ENCODE measurements at places on chromosomes 3 and 15.

DNA sequence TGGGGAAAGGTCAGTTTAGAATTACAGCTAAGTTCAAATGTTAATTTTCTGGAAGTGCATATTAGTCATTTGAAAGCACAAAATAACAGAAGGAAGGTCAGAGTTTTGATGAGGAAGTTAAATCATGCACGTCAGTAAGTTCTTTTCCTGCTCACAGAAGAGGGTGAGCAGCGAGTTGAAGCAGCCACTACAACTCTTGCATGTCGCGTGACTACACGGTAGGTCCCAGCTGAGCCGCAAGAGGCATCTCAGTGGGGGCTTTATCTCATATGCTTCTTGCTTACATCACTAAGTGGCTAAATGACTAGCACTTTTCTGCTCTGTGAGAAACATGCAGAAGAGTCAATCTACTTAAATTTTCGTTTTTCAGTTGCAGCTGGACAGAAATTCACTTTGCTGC lies 21.3 kb upstream of the SEC62 start:
- no peak for DNase-seq

GRCh38 chr3:69770219-69770618 lies 31.0 kb downstream of the MITF start:
- peak; percentile 85 for DNase-seq

DNA sequence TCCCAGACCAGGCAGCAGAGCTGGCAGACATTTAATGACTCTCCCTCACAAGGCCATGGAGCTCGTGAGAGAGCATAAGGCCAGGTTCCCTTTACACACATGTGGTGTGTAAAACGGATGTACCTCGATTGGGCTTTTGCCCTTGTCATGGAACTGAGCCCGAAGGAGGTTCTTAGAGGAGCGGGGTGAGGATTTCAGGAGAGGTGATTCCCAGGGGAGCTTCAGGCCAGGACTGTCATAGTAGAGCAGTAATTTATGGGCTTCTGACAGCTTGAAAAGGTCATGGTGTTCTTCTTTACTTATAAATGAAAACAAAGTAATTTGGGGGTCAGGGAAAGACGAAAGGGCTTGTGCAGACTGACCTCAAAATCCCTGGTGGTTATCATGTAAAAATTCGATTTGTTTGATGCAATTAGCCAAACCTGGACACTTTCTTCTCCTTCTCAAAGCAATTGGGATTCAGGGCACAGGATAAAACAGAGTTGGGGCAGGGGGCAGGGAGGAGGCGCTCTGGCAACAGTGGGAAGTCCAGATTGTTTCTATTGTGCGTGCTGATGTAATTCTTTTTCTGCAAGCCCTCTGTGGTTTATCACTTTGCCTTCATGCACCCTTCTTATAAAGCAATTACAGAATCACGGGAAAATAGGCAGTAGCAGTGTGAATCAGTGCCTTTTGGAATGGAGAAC lies 51.0 kb downstream of the CACNA1D start:
- DNase-seq: no peak

- DNase-seq: no peak
Observed at GRCh38 chr3:84128024-84128423, 830.8 kb upstream of the CADM2 start.

DNA sequence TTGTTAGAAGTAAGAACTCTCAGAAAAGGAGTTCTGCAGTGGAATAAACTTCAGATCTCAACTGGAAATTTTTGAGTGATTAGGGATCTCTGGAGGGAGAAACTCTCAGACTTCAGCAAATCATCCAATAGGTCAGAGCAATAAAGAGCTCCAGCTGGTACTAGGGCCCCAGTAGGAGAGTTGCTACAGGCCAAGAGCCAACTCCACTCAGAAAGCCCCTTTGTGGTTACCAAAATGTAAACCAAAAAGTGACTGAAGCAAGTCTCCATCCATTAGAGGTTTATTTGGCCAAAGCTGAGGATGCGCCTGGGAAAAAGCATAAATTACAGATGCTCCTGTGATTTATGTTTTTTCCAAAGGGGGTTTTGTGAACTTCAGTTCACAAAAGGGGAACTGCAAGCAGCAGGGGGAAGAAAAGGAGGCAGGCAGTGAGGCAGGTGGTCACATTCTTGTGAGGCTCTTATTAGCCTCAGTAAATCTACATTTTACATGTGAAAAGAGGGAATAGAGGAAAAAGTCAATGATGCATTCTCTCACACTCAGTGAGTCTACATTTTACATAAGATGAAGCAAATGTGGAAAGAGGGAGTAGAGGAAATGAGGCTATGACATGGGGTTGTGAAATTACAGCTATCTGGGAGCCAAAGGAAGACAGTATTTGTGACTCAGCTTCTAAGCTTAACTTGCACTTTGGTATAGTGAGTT lies 92.4 kb upstream of the DAZL start:
- DNase-seq: peak; percentile 22

- peak; percentile 36 for DNase-seq
Observed at GRCh38 chr3:43874731-43875130, 184.0 kb downstream of the ABHD5 start.

- DNase-seq: no peak
Observed at GRCh38 chr3:60743631-60744164, 507.6 kb downstream of the FHIT start.

- DNase-seq: no peak
Observed at GRCh38 chr3:10695595-10696285, 120.3 kb upstream of the SLC6A11 start.

- no peak for DNase-seq
Observed at GRCh38 chr3:40989141-40990061, 209.9 kb upstream of the CTNNB1 start.

GRCh38 chr3:133135306-133135705 lies 97.1 kb downstream of the TMEM108 start:
- no peak for DNase-seq

DNA sequence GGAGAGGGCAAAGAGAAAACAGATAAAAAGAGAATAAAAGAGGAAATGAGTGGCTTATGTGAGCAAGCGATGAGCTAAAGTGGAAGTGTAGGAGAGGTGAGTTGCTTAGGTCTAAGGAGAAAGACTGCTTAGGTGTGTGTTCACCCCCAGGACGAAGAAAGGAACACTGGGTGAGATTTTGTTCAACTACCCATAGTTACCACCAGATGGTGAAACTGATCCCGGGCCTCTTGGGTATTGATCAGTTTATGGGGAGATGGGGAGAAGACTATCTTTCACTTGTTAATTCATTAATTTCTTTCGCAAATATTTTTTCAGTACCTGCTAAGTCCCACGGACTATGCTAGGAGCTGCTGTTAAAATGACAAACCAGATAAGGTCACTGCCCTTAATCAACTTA lies 33.9 kb downstream of the GAP43 start:
- DNase-seq: no peak

- no peak for DNase-seq
Observed at GRCh38 chr15:66078929-66079275, 174.6 kb downstream of the MEGF11 start.

- no peak for DNase-seq
Observed at GRCh38 chr3:69686056-69686455, 53.2 kb upstream of the MITF start.

DNA sequence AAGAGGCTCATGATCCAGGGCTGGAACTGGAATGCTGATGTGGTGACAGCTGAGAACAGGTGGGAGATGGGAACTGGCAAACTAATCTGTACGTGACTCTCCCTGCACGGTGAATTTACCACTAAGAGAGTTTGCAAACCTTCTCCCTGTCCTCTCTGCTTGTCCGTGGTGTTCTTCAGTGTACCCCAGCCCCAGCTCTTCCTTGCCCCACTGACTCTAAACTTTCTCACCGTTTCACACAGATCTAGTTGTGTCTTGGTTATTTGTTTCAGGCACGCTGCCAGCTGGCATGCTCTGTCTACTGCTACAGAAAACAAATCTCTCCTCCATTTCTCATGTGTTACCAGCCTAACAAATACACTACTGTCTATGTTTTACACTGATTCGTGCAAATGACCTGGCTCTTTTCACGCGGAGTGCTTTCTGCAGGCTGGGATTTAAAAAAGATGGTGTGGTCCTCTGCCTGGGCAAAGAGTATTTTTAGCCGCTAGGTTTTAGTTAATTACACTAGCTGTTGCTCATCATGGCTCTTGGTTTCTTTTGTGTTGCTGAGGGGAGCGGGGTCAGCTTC lies 192.7 kb upstream of the LRIG1 start:
- no peak for DNase-seq

DNA sequence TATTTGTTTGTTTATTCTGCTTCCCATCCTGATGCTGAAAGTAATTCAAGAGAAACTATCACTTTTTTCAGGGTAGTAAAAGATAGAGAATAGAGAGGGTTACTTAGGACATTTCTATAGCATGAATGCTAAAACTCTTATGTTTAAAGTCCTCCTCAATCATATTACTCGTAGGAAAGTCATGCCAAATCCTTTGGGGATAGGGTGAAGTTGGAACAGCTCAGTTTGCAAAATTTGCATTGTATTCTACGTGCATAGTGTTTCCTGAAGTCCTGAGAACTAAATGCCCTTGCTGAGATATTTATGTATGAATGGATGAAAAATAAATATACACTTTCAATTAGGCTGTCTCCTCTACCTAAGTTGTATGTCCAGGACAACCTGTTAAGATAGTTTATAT lies 14.6 kb downstream of the PLSCR5 start:
- peak; percentile 32 for DNase-seq

DNA sequence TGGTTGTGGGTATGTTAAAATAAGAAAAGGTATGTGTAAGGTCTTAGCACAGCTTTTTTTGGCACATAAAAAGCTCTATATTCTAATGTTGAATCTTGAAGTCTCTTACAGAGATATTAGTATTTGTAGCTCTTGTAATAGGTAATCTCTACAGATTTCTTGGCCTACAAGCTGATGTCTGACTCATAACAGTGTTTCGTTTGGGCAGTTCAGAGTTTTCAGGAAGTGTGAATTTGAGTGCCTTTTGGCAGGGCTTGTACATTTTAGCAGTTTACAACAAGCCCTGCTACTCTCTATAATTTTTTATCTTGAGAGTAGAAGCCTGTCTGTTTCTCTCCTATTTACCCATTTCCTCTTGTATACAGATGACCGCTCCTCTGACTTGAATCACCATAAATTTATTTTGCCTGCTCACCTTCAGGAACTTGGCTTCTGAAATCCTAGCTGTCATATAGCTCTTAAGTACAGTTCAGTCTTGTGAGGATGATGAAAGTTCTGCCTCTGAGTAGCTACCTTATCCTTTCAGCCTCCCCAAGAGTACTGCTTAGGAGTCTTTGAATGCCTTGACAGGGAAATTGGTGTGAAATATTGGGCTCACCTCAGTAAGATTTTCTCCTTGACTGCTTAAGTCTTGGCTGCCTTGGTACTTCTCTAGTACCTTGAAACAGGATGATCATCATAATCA lies 419.9 kb upstream of the RARB start:
- DNase-seq: no peak

DNA sequence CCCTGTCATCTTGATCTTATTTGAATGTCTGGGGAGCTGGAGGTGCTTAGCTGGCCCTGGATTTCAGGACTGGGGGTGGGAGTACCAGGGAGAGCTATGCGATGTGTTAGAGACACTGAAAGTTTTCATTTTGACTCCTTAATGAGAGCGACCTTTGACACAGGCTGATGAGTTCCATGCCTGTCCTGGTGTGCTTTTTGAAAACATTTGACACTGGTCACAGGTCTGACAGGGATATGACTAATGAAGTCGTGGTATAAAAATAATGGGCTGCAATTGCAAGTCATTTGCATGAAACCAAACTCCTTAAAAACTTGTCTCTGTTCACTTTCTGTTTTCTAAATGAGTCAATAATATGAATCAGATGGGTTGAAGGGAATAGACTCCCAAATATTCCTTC lies 81.9 kb downstream of the MECOM start:
- peak; percentile 71 for DNase-seq

DNA sequence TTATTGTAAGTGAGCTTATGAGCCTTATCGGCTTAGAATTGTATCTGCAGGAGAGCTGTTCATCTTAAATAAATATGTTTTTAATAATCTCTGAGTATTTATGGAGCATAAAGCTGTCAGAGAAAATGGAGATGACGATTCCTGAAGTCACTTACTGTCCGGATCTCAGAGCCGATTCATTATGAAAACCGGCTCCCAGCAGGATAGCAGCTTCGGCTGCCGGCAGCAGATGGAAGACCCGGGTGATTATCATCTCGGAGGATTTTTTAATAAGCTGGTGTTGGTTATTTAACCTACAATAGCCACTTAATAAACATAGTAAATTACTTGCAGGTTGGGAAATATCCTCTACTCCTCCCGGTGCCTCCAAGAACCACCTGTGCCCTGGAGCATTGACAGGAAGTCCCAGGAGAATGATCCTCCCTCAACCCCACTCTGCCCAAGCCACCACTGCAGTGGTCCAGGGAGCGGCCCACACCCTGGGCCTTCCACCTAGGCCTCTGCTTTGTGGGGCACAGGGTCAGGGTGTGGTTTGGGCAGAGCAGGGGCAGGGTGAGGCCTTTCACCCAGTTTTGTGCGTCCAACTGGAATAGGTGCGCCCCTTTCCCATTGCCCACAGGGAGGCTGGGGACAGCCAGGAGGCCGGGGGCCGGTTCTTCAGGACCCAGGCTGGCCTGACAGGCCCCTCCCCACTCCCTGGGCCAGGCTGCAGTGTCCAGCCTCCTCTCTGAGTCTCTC lies 42.2 kb upstream of the PRR23E start:
- DNase-seq: no peak

DNA sequence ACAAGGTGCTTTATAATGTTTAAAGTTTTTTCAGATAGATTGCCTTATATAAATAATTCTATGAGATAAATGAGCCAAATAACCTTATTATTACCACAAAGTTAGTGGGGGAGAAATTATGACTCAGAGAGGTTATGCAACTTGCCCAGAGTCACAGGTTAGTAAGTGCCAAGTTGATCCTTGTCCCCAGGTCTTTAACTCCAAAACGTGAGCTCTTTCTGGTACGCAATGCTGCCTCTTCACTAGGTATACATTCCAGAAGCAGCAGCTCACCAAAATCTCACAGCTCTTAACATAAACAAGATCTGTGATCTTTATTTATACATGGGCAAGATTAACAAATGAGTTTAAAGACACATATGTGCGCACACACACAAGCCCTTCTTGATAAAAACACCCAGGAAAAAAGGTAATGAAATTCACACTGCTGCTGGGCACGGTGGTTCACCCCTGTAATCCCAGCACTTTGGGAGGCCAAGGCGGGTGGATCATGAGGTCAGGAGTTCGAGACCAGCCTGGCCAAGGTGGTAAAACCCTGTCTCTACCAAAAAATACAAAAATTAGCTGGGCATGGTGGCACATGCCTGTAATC lies 59.8 kb upstream of the NR2F2 start:
- DNase-seq: peak; percentile 89

All from PC-3 (cell line).